ENCODE measurements at places on chromosomes 6 and 20.

DNA sequence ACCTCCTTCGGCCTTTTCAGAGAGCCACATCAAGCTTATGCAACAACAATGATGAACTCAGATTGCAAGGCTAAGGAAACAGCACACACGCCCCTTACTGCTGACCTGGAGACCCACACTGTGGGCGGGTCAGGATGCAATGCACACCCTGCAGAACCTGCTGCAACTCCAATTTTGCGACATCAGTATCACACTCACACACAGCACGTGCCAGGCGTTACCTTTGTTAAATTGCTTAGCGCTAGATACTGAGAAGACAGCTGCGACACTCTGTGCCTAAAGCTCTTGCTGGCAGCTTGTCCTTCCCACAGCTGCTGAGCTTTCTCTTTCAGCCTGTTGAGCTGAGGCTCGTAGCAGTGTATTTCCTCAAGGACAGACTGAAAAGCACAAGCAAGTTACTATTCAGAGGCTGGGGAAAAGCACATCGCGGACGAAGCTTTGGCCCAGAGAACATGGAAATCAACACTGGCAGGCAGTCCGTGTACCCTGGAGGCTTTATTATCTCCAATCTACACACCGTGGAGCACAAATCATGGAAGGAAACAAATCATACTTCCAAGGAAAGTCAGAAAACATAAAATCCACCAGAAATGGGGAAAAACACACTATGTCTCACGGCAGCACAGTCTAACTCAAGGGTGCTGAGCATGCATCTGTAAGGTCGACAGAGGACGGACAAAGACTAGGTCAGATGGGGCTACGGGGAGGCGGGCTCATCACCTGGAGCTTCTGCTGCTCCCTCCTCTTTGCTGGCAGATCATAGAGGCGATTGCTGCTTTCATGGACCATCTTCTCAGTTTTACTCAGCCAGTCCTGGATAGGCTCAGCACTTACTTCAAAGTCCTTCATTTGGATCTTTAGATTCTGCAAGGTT is 268.2 kb downstream of the SYNE1 start:
- DNase-seq = no peak

DNA sequence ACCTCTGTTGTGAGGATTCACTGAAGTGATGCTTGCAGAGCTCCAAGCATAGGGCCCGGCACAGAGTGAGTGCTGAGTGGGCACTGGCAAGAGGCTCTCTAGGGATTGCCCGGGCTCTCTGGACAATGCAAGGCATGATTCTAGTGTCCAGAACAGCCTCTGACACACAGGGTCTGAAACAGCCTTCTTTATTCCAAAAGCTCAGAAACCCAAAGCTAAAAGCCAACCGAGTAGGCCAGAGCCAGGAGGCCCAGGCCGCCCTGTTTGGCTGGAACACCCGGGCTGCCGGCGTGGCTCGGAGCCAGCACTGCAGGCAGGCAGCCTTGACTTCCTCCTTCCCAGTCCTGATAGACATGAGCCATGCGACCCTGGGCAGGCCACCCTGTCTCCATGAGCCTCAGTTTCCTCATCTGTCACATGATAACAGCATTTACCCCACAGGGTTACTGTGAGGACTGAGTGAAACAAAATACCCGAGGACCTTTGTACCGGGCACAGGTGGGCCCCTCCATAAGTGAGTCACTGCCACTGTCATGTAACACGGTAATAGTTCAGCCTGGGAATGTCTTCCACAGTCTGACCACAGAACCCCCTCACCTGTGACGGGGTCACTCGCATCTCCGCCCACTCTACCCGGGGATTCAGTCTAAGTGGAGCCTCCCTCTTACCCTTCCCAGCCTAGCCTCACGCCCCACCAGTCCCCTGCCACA is 51.5 kb downstream of the PTPRT start:
- no peak for DNase-seq

GRCh38 chr6:34616227-34616585 is 60.1 kb upstream of the SPDEF start:
- no peak for DNase-seq

GRCh38 chr6:25953733-25954132 is 8.9 kb upstream of the TRIM38 start:
- DNase-seq = no peak

DNA sequence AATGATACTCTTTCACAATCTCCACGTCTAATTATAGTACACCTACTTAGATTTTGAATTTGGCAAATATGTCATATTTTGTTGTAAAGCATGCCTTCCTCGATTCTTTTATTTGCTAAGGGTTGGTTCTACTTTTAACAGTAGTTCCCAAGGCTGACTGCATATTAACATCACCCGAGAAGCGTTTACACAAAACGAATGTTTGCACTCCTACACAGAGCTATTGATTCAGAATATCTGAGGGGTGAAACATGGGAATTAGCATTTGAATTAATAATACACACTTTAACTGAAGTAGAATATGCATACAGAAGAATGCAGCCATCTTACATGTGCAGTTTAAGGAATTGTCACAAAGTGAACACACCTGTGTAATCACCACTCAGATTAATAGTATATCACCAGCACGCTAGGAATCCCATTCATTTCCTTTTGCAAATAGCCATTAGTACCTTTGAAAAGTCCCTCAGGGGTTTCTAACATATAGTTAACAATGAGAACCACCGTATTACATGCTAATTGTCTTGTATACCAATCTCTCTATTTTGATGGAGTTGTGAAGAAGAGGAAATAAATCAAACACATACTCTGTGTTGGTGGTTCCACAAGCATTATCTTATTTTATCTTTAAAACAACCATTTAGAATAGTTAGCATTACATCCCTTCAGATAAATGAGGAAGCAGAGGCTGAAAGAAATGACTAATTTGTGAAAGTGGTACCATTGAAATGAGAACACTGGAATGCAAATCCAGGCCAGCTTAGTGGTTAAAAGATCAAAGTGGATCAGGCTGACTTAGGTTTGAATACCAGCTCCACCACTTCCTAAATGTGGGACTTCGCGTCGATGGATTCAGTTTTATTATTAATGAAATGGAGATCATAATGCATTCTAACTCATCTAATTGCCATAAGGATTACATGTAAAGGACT is 317.6 kb downstream of the HDGFL1 start:
- no peak for DNase-seq

- peak; percentile 15 for DNase-seq
Observed at GRCh38 chr6:6614983-6615349, 26.4 kb downstream of the LY86 start.

DNA sequence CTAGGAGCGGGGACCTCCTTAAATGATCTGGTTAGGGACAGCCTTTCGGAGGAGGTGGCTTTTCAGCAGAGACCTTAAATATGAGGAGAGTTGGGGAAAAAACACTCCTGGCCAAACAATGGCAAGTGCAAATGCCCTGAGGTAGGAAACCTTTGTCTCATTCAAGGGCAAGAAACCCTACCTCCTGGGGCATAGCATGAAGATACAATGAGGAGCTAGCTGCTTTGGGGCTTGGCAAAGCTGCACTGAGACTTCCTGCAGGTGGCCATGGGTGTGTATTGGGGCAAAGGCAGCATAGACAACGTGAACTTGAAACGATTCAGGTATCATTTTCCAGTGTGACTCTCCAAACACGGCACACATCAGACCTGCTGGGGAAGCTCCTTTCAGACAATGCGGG is 30.7 kb downstream of the PMEPA1 start:
- no peak for DNase-seq

DNA sequence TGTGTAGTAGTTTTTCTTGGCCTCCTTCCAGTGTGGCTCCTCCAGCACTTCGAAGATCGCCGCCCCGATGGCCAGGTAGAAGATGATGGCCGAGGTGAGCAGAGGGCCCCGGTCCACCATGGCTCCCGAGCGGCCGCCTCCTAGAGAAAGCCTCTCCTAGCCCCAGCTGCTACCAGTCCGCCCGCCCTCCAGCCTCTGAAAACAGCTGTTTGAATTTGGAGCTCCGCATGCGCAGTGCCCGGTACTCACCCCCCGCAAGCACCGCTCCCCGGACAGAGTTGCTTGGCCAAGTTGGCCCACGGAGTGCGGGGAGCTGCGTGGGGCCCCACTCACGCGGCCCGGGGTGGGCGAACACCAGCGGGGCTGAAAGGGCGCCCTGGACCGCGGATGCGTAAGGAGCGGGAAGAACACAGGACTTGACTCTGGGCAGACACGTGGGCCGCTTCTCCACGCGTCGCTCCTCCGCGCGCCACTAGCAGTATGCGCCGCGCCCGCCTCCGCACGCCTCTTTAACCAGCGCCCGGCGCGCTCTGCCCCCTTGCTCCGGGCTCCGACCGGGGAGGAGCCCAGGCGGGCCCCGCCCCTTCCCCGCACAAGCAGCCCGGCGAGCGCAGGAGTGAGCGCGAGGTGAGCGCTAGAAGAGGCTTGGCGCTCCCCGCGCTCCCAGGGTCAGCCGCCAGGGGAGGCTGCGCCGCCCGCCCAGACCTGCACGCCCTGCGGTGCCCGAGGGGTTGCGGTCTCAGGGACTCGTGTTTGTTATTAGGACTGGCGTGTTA is at the start of gene KCNK5:
TSS of gene KCNK5 (minus strand) at position 484 of the 776 bp plus-strand sequence. CDS start at position 120, 364 bp downstream.
- DNase-seq = peak; percentile 77

DNA sequence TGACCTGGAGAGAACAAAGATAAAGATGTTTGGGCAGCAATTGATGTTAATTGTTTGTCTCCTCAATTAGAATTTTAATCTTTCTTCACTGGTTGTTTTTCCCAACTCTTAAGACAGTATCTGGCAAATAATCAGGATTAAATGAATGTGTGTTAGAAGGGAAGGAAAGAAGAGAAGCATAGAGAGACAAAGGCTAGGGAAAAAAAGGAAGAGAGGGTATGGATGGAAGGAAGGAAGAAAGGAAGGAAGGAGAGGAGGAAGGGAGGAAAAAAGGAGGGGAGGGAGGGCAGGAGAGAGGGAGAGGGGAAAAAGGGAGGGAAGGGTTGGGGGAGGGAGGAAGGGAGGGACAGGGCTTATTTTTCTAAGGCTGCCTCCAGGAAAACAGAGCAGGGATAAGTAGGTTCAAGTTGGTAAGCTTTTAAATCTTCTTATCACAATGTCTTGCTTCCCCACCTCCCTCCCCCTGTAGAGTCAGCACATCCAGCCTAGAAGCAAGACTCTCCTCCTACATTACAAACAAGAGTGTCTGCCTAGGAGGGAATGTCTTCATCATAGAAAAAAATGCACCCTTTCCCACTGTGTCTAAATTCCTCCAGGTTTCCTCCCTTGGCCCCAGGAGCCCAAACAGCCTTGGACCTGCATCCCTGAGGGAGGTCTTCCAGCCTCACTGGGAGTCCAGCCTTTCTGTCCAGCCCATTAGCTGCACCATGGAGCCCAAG is 447.8 kb upstream of the JARID2 start:
- DNase-seq = no peak

- no peak for DNase-seq
Observed at GRCh38 chr6:68497927-68498326, 137.2 kb upstream of the ADGRB3 start.

DNA sequence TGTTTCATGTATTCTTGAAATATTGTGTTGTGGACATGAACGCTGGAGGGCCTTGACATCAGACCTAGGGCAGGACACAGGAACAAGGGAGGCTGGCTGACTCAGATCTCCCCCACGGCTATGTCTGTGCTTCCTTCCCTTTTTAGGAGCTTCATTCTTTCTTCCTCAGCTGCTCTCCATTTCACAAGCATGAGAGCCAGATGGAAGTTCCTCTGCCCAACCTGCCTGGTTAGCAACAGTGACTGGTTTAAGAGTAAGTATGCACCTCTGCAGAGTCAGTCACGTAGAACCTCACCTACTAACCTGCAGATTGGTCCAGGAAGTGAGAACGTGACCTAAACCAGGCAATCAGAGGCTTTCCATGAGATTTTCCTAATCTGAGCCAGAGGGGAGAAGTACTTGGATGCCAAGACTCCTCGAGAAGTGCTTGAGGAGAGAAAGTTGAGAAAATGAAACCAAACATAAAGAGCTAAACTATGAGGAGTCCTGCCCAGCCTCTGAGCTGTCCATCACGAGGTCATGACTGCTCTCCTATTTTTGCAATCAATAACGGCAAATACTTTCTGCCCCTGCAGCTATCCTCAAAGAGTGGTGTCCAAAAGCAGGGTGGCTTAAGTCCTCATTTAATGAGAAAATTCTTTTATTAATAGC is 465.2 kb upstream of the CITED2 start:
- peak; percentile 74 for DNase-seq

GRCh38 chr6:151763938-151764680 is 43.4 kb upstream of the ESR1 start:
- peak; percentile 20 for DNase-seq

- DNase-seq = no peak
Observed at GRCh38 chr6:6696867-6697531, 108.5 kb downstream of the LY86 start.

GRCh38 chr6:67790569-67790968 is 844.5 kb upstream of the ADGRB3 start:
- DNase-seq = no peak

- no peak for DNase-seq
Observed at GRCh38 chr6:89346433-89346832, 6.1 kb downstream of the UBE2J1 start.

GRCh38 chr6:111631903-111632460 is 26.3 kb upstream of the TRAF3IP2 start:
- no peak for DNase-seq

DNA sequence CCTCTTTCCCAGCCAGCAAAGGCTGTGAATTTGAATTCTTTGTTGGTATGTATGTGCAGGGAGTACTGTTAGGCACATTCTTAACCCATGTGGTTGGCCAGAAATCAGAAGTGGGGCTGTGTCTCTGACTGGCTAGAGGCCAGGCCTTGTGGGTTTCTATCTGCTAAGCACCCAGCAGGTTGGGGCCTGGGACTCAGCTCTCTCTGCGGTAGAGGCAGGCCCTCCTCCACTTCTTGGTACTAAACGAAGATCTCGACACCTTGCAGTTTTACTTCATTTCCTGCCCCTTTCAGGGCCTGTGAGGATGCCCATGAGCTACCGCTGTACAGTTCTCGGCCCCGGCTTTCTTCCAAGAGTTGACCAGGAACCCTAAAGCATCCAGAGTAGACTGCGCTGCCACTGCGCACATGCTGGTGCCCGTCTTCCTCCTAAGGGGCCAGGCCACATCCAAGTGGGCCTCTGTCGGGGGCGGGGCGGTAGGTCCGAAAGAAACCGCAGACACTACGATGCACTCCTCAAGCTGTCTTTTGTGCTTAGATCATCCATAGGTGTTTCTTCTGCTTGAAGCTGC is 51.1 kb downstream of the TCP11 start:
- no peak for DNase-seq

GRCh38 chr6:10401632-10402223 is 13.1 kb downstream of the TFAP2A start:
- no peak for DNase-seq

DNA sequence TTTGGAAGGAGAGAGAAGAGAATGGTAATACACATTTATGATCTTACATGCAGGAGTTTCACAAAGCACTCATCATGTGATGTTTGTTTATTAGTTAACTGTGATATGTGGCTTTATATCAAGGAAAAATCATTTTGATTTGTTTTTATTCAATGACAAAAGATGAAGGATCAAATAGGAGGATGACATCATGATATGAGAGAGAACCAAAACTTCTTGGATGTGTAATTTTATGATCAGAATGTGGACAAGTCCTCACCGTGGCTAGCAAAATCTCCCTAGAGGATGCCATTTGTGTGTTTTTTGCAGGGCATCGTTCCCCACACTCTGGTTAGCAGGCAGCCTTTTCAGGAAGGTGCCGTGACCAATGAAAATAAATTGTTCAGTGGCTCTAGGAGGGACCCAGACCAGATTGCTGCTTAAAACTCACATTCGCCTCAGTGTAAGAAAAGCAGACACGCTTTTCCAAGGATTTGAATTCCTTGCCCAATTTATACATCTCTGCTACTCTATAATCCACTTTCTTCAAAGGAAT is 552.7 kb downstream of the NKAIN2 start:
- DNase-seq = no peak

GRCh38 chr20:2794866-2795447 is 5.5 kb downstream of the CPXM1 start:
- DNase-seq = no peak
